ENCODE measurements at places on chromosomes 4 and X. TPM values are rescaled to one million over a fixed set of nuclear protein-coding genes. Genes with fewer than 3 reads are reported as not detected.

- H3K27ac ChIP-seq = no peak overlapping the region
- DNase-seq = peak; percentile 75
Observed at GRCh38 chrX:103442536-103442901, 66.2 kb downstream of the BEX3 start.

DNA sequence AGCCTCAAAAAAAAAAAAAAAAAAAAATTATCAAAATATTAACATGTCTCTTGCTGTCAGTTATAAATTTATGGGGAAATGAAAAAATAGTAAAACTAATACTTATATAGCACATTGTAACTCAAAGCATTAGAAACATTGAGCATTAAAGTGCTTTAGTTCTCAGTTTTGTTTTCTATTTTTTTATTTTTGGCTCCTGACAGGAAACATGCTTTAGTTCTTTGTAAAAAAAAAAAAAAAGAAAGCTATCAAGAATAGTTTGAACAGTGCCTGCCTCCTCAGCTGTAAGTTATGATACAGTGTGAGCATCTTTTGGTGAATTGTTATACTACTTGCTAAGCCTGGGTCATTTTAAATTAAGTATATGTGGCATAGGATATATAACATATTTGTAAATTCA, 5.1 kb upstream of the CENPC start:
- no peak overlapping the region for H3K27ac ChIP-seq
- H3K27me3 ChIP-seq = no peaks in the 10 kb centered on the region
- H3K36me3 ChIP-seq = no peaks in the 10 kb centered on the region
- DNase-seq = no peak
- no peak overlapping the region for H3K4me3 ChIP-seq

DNA sequence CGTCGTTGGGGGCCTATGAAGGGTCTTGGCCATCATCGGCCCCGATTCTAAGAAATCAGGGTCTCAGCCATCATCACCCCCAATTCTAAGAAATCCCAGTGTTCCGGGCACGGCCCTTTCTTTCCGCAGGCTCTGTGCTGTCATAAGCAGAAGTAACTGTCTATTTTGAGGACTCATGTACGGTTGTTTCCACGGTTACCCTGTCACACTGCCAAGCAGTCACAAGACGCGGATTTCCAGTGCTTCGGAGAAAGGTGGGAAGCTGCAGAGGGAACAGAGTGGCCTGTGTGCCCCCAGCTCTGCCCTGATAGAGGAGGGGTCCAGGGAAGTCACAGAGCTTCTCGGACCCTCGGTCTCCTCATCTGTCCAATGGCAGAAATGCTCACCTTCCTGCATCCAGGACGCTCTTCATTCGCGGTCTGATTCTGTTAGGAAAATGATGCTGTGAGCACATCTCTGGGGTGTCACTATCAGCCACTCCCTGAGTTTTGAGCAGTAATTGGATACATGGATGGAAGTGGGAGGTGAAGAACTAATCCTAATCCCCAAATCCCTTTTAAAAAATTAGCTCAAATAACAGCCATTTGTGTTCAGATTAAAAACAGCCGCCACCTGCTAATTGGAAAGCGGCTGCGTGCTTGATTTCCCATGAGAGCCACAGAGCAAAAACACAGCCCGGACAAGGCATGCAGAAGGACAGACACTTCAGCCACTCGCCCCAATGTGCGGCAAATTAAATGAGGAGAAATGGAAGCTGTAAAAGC, 73.1 kb downstream of the WFS1 start:
- H3K4me3 ChIP-seq = no peak overlapping the region
- H3K4me1 ChIP-seq = no peaks in the 10 kb centered on the region
- no peak overlapping the region for H3K27ac ChIP-seq
- peak; percentile 29 for DNase-seq
- no peaks in the 10 kb centered on the region for H3K27me3 ChIP-seq
- no peaks in the 10 kb centered on the region for H3K36me3 ChIP-seq

C1QTNF7 gene
- total RNA-seq = 1.5 TPM

DNA sequence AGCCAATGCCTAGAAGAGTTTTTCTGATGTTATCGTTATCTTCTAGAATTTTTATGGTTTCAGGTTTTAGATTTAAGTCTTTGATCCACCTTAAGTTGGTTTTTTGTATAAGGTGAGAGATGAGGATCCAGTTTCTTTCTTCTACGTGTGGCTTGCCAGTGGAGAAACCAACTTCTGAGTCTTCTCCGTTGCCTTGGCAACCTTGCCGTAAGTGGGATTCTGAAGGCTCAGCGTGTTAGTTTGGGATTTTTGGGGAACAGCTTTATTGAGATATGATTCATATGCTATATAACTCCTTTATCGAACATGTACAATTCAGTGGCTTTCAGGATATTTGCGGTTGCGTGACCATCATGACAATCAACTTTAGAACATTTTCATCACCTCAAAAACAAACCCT, 17.7 kb downstream of the SMS start:
- no peak for DNase-seq
- no peaks in the 10 kb centered on the region for H3K27me3 ChIP-seq
- H3K27ac ChIP-seq = no peak overlapping the region
- no peak overlapping the region for H3K4me3 ChIP-seq
- H3K4me1 ChIP-seq = peaks cover 2% of the 10 kb centered on the region
- no peaks in the 10 kb centered on the region for H3K36me3 ChIP-seq

DNA sequence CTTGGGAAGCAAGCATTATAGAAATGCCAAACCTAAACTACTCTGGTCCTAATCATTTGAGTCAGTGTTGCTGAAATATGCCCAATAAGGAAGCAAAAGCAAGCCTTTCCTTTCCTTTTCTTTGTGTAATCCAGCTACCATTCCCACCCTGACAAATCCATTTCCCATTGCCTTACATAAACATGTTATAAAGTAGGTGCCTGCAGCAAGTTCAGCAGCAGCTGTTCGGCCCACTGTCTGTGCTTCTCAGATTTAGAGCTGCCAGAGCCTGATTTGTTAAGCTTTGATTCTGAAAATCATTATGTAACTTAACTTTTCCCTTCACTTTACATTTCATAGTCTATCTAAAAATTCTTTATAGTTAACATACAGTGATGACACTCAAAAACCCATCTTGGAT, 148.6 kb downstream of the EPHA5 start:
- DNase-seq = no peak
- no peaks in the 10 kb centered on the region for H3K27me3 ChIP-seq
- no peaks in the 10 kb centered on the region for H3K4me1 ChIP-seq
- no peak overlapping the region for H3K4me3 ChIP-seq
- H3K36me3 ChIP-seq = no peaks in the 10 kb centered on the region
- no peak overlapping the region for H3K27ac ChIP-seq

DNA sequence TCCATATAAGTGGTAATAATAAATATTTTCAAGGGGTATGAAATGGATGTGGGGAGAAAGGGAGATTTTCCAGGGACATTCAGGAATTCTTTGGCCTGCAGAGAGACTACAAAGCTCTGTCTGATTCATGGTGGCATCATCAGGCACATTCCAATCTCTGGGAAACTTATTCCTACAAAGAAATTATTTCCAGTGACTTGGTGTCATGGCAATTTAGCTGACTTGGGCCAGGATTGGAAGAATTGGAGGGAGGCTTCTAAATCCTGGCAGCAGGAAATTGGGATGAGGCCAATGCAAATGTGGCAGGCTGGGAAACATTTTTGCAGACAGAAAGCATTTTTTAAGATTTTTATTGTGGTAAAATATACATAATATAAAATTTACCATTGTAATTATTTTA, 204.6 kb downstream of the RTL9 start:
- no peak overlapping the region for H3K27ac ChIP-seq
- no peaks in the 10 kb centered on the region for H3K27me3 ChIP-seq
- no peaks in the 10 kb centered on the region for H3K36me3 ChIP-seq

DNA sequence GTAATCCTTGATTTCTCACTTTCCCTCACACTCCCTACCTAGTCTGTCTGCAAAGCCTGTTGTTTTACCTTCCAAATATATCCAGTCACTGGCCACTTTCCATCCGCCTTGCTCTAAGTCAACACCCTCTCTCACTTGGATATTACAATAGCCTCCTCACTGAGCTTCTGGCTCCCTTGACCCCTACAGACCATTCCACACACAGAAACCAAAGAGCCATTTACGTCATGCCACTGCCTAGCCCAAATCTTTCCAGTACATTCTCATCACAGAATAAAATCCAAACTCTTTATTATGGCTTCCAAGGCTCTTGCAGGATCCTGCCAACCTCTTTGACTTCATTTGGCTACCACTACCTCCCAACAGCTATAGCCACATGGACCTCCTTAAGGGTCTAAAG, 25.7 kb upstream of the ARHGEF9 start:
- H3K4me1 ChIP-seq = no peaks in the 10 kb centered on the region
- no peak for DNase-seq
- no peak overlapping the region for H3K4me3 ChIP-seq
- H3K36me3 ChIP-seq = no peaks in the 10 kb centered on the region
- no peaks in the 10 kb centered on the region for H3K27me3 ChIP-seq
- H3K27ac ChIP-seq = no peak overlapping the region

GRCh38 chr4:183888564-183888963, 16.5 kb upstream of the STOX2 start:
- no peaks in the 10 kb centered on the region for H3K4me1 ChIP-seq
- DNase-seq = no peak
- no peak overlapping the region for H3K27ac ChIP-seq
- H3K4me3 ChIP-seq = no peak overlapping the region
- no peaks in the 10 kb centered on the region for H3K27me3 ChIP-seq

- H3K27ac ChIP-seq = no peak overlapping the region
- H3K4me1 ChIP-seq = no peaks in the 10 kb centered on the region
- peak; percentile 78 for DNase-seq
- H3K4me3 ChIP-seq = no peak overlapping the region
- no peaks in the 10 kb centered on the region for H3K27me3 ChIP-seq
Observed at GRCh38 chr4:124262211-124263179, 450.0 kb downstream of the ANKRD50 start.

GRCh38 chr4:87973283-87974169, 2.0 kb upstream of the SPP1 start:
- peak overlapping the region; percentile 51 for H3K27ac ChIP-seq
- H3K4me3 ChIP-seq = peak overlapping the region; percentile 39
- H3K27me3 ChIP-seq = no peaks in the 10 kb centered on the region
- no peaks in the 10 kb centered on the region for H3K36me3 ChIP-seq

- H3K27me3 ChIP-seq = no peaks in the 10 kb centered on the region
- H3K36me3 ChIP-seq = no peaks in the 10 kb centered on the region
- H3K4me1 ChIP-seq = peaks cover 3% of the 10 kb centered on the region
- DNase-seq = no peak
Observed at GRCh38 chrX:7112071-7112470, 35.4 kb upstream of the STS start.

IRF2 gene
- 31.8 TPM for total RNA-seq

- no peaks in the 10 kb centered on the region for H3K4me1 ChIP-seq
- no peak overlapping the region for H3K4me3 ChIP-seq
Observed at GRCh38 chrX:31993637-31994036, 921.8 kb upstream of the FTHL17 start.

MTNR1A gene
- total RNA-seq = not detected

GRCh38 chrX:136747003-136747986, 33.4 kb downstream of the ARHGEF6 start:
- no peaks in the 10 kb centered on the region for H3K27me3 ChIP-seq
- H3K27ac ChIP-seq = no peak overlapping the region
- H3K36me3 ChIP-seq = no peaks in the 10 kb centered on the region
- no peak for DNase-seq
- no peak overlapping the region for H3K4me3 ChIP-seq

GRCh38 chr4:101309925-101310324, 37.4 kb downstream of the PPP3CA start:
- H3K4me1 ChIP-seq = no peaks in the 10 kb centered on the region
- H3K36me3 ChIP-seq = no peaks in the 10 kb centered on the region
- no peaks in the 10 kb centered on the region for H3K27me3 ChIP-seq
- H3K27ac ChIP-seq = no peak overlapping the region

Measured in fibroblast of lung (primary cell).